ENCODE measurements at places on chromosomes 5 and 9.

DNA sequence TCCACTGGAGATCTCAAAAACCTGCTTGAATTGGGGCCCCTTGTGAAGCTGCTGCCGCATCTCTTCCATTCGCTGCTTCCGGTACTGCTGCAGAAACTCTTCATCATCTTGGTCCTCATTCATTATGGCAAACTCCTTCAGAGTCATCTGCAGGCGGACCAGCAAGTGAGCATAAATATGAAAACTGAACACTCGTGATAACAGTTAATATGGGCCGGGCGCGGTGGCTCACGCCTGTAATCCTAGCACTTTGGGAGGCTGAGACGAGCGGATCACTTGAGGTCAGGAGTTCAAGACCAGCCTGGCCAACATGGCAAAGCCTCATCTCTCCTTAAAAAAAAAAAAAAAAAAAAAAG is 7.9 kb downstream of the PDCL start:
- DNase-seq = no peak

DNA sequence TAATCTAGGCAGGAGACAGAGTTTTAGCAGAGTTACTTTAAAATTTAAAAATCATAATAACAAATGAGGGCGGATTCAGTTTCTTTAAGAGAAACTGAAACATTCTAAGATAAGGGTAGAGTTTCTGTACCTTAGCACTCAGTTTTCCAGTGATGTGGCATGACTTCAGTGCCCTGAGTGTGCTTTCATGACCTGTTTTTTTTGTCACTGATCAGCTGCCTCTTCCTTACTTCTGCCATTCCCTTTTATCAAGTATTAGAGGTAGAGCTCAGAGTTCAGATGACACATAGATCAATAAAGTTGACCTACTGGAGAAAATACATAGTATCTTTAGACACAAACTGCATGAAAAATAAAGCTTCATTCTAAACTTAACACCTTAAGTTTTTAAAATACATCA is 82.3 kb downstream of the ERMP1 start:
- no peak for DNase-seq

DNA sequence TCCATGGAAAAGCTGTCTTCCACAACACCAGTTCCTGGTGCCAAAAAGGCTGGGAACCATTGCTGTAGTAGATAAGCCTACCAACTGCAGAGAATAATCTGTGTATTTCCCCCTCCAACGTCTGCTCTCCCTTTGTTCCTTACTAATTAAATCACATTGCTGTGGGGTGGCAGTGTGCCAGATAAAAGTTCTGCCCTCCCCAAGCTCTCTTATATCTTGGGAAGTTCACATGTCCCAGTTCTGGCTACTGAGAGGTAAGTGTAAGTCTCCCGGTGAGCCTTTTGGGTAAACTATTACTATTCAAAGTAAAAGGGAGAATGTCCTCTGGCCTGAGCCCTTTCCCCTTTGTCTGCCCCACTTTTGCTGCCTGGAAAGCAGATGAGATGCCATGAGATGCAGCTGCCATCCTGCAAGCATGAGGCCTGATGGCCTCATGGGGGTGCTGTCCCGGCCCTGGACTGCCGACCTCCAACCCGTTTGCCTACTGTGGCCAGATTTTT is 14.7 kb downstream of the ENC1 start:
- DNase-seq = no peak

GRCh38 chr9:84699984-84700383 is 30.5 kb downstream of the NTRK2 start:
- no peak for DNase-seq

GRCh38 chr5:149228618-149229297 is 42.9 kb upstream of the AFAP1L1 start:
- DNase-seq = peak; percentile 74

DNA sequence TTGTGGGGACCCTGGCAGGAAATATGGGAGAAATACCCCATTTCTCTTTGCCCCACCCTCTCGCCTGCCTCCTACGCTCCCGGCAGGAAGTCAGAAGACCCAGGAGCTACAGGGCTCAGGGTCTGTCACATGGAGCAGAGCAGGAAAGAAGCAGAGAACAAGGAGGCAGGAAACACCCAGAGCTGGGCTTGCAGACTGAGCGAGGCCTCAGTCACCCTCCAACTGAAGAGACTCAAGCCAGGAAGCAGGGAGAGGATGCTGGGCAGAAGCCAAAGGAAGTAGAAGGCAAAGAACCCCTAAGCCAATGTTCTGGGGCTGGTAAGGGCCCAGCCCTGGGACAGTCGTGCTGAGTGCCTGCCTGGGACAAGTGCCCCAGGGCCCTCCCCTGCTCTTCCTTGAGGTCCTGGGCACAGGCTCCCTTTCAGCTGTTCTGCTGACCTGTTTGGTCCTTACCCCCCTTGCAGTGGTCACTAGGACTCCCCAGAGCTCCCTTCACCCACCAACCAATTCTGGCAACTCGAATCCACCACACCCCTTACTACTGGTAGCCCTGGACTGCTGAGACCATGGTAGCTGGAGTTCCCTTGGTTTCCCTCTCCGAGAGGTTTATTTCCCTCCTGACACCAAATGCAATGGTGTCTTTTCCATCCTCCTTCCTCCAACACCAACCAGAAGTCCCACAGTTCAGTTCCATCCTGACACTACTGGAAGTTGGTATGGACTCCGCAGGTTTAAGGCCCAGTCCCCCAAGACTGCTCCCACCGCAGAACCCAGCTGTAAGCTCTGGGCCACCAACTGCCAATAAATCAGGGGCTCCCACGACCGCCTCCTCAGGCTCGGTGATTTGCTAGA is 157.5 kb downstream of the COL23A1 start:
- DNase-seq = no peak

DNA sequence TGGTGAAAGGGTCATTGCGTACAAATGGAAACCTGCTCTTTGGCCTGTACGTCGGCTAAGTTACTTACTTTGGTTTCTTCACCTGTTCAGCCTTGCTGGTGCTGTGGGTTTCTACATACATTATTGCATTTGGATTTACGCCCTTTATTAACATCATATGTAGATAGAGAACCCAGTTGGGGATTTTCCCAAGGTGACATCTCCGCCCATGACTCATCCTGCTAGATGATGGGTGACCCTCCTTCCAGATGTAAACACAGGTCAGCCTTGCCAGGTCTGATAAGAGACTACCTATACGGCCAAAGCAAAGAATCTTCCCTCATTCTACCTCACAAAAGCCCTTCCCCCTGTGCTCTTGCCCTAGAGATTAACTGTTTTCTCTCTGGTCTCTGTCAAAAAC is 360.9 kb downstream of the KDM4C start:
- no peak for DNase-seq
